NCI-H2029 (cell line): ENCODE measurements at places on chromosomes 5 and 9.
A peak's percentile ranks its signal among the peaks of the same experiment; 100 is the strongest.

DNA sequence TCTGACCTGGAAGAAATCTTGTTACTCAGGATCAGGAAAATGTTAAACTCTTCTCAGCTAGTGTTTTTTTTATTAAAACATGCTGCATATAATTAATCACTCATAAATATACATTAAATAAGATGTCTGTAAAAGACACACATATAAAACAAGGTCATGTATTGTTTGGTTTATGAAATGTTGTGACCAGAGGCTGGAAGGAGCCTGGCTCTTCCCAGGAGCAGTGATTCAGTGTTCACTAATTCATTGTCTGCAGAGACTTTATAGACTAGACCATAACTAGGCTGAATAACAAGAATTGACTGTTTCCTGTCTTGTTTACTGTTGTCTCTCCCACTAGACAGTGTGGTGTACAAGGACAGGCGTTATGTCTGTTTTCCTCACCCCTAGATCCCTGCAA, 49.1 kb upstream of the ANKRD55 start:
- DNase-seq: no peak

DNA sequence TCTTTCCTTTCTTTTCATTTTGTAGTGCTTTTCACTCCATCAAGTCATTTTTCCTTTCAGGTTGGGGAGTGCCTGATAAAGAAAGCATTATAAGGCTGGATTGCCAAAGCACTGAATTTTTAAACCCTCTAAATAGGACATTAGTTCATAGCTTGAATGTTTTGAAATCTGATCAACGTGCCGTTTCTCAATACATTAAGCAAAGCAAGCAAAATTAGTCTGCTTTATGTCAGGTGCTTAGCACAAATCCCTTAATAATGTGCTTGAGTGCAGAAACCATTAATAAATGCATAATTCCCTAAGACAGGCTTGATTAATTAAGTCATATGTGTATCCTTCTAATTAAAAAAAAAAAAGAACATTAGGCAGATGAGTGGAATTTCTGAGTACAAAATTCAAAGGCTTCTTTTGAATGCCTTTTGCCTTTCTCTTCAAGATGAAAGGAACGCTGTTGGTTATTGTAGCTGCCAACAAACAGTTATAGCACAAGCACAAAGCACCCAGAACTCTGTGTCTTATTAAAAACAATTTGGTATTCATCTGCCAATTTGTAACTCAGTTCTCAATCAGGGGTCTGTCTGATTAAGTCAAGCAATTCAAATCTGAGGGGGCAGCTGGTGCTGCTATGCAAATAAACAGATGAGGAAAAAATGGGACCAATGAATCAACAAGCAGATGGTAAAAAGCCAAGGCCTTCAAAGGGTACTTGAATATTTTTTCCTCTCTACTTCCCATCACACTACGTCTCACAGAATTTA, 233.7 kb downstream of the TLE1 start:
- DNase-seq: no peak

DNA sequence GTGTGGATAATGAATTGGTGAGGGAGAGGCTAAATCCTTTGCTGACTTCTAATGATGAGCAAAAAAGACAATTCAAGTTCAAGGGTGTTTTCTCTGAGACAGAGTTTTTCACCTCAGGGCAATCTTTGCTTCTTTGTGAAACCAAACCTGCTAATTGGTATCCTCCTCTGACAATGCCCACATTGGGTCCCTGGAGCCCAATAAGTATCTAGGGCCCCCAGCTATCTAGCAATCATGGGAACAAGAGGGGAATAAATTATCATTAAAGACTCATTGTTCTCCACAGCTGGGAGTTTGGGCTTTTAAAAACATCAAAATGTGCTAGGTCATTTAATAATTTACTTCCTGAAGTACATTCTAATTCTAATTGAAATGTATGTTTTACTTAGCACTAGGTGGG, 227.3 kb downstream of the TMEM167A start:
- no peak for DNase-seq

DNA sequence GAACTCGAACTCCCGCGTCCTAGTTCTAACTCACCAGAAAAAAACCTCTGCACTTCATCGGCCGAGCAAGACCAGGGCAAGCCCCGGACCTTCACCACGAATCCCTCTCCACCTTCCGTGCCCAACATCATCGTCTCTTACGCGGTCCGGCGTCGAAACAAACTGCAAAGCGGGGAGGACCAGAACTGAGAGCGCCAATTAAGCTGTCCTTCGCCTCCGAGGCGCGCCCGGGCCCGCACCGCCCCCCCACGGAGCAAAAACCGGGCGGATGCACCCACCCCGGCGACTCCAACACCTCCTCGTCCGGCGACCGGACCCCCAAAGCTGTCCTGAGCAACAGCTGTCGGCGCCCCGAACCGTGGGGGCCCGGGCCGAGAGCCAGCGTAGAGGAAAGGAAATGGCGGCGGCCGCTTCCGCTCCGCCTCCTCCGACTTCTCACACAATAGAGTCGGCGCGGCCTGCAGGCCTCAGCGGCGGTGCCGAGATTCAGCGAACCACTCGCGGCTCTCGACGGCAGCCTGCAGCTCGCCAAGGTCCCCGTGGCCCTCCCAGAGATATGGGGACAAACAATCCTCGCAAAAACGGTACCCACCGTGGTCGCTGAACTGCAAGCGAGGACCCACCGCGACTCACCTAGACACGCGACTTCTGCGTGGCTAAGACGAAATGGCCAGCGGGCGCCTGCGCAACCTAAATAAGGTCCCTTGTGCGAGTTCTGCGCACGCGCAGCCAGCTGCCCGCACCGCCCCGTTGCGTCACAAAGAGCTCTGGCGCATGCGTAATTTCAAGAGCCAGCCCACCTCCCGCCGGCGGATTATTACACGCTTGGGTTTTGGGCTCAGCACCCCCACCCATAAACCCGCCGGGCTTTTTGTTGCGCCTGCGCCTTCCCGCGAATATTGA, at the start of gene HNRNPH1:
HNRNPH1 (minus strand) TSS at position 669 of the 903 bp plus-strand sequence; CDS start at position 131, 538 bp downstream.
- DNase-seq: peak; percentile 98

DNA sequence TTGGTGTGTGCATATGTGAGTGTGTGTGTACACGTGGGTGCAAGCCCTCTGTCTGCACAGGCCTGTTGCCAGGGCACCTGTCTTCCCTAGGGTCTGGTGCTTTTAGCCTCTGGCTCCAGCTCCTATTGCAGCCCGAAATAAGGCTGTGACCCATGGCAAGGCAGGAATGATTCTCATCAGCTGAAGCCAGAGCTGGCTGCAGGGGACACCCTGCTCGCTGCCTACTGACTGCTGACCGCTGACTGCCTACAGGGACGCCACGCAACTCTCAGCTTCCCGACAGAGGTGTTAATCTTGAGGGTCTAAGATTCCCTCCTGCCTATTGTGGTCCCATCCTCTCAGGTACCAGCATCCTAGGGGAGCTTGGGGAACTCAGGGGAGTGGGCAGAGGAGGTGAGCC, at the start of gene MYOZ3:
MYOZ3 (plus strand) TSS at position 166 of the 400 bp plus-strand sequence. CDS start 1,691 bp downstream, outside the sequence.
- no peak for DNase-seq

GRCh38 chr9:127015921-127016512, 101.4 kb downstream of the RALGPS1 start:
- DNase-seq: no peak

GRCh38 chr5:36041537-36041845, 25.2 kb downstream of the UGT3A2 start:
- DNase-seq: no peak

GRCh38 chr9:109401169-109401989, 80.5 kb upstream of the EPB41L4B start:
- DNase-seq: peak; percentile 2

DNA sequence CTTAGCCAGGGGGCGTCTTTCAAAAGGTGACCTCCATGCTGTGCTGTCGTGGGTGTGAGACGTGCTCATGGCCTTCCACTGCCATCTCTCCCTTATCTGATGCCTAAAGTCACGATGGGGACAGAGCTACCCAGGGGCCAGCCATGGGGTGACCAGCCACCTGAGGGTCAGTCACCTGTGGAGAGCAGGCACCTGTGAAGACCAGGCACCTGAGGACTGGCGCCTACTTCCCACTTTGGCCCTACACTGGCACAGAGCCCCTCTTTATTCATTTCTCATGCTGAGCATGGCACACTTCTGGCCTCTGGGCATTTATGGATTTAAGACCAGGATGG, 6.4 kb upstream of the EXOC3 start:
- no peak for DNase-seq

- DNase-seq: no peak
Observed at GRCh38 chr5:153598099-153598498, 107.6 kb downstream of the GRIA1 start.

GRCh38 chr5:43409809-43410271, 2.4 kb downstream of the CCL28 start:
- peak; percentile 94 for DNase-seq

DNA sequence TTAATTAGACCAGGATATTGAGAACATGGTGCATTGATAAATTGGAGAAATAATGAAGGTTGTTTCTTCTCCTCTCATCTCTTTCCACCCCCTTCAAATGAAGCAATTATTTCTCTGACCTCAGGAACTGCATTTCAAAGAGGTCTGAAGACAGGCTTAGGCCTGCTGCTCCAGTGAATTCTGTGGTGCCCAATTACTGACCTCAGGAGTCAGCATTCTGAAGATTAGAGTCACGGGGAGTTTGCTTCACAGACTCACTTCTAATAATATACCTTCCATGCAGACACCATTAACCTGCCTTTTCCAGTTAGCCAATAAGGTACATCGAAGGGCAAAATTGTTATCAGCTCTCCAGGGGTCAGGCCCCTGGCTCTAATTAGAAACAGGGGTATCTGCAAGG, 270.9 kb downstream of the GAS1 start:
- DNase-seq: no peak

GRCh38 chr5:141941779-141942178, 16.2 kb downstream of the PCDH12 start:
- DNase-seq: no peak

- no peak for DNase-seq
Observed at GRCh38 chr9:84925225-84925872, 255.8 kb downstream of the NTRK2 start.

DNA sequence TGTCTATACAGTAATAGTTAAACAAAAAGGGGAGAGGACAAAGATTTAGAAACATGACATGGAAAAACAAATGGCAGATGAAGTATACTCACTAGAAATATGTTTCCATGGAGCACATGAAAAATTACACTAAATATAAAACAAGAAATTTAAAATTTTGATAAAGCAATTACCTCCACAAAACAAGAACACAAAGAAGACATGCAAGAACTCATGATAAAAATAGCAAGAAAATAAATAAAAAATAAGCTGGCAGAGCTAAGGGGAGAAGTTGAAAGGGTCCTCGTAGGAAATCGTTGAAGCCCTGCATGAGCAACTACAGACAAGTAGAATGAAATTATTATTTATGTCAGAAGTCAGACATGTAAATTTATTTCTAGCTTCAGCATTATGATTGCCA, 22.6 kb upstream of the TMEM171 start:
- DNase-seq: no peak

GRCh38 chr5:16713386-16713928, 96.7 kb upstream of the RETREG1 start:
- no peak for DNase-seq

DNA sequence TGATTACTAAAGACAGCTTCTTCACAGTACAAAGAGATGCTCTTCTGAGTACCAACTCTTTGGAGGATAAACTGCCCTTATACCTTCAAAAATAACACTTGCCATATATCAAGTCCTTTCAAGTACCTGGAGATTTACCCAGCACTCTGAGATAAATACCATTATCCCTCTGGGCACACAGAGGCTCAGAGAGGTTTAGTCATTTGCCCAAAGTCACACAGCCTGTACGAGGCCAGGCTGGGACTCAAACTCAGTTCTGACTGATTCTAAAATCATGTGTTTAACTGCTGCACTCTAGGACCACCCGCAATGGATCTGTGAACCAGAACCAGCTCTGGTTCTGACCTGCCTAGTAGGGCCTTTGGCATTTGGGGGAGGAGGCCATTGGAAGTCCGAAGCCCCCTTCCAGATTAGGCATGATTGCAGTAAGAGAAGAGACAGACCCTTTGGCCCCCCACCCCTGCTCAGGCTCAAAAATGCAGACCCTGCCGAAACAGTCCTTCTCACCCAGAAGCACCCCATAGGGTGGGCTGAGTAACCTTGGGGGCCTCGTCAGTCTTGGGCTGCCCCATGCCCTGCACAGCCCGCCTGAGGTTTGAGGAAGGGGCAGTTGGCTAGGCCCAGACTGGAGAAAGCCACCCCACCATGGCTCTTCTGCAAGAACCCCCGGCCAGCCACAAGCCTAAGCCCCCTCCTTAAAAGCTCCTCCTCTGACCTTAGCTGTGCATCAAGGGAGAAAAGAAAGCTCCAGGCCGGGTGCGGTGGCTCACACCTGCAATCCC, 32.8 kb upstream of the IL17B start:
- no peak for DNase-seq

- DNase-seq: no peak
Observed at GRCh38 chr5:1265026-1265425, 29.8 kb downstream of the TERT start.

DNA sequence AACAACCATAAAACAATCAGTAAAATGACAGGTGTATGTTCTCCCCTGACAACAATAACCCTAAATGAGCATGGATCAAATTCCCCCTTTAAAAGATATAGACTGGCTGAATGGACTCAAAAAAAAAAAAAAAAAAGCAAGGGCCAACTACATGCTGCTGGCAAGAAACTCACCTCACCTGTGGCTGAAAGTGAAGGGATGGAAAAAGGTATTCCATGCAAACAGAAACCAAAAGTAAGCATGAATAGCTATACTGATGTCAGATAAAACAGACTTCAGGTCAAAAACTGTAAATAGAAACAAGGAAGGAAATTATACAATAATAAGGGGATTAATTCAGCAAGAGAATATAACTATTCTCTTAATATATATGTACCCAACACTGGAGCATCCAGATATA, 54.2 kb upstream of the SSBP2 start:
- peak; percentile 33 for DNase-seq

DNA sequence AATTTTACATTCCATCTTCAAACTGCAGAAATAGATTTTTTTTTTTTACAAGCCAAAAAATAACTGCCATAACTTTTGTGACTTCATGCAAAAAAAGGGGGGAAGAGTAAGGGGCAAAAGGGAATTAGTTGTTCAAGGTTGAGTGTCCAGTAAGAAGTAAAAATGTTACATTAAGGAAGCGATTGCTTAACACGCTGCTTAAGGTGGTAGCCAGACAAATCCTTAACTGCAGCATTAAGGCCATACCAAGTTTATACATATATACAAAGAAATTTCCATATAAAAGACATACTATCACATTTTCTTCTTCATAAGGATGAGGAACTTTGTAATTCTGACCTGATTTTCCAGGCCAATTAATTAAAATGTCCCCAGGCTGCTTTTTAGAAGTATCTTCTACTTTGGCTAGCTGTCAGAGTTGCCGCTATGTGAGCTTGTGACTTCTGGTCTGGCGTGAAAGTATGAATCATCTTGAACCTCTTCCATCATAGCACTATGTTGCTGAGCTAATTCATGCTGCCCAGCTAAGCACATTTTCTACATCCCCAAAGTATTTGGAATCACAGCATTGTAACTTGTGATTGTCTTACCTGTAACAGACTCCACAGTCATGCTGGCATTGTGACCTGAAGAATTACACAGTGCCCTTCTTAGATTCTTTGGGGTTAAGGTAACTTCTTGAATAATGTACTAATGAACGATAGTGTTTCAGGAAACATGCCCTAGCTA, 40.0 kb downstream of the G3BP1 start:
- no peak for DNase-seq

- no peak for DNase-seq
Observed at GRCh38 chr9:134179595-134179917, 15.2 kb upstream of the RNU6ATAC start.

- DNase-seq: no peak
Observed at GRCh38 chr5:151491062-151491461, 43.7 kb downstream of the SLC36A1 start.
